ENCODE measurements at places on chromosomes 12 and 14. TPM values are rescaled to one million over a fixed set of nuclear protein-coding genes. Genes with fewer than 3 reads are reported as not detected.

Gene KRT3
- total RNA-seq, result not detected

Gene LRRC9
- total RNA-seq, result not detected

Gene KRT79
- not detected for total RNA-seq

Gene CLEC6A
- total RNA-seq, result not detected

Gene TAS2R42
- total RNA-seq, result not detected

Gene ATXN3
- total RNA-seq, result 60.6 TPM

Gene SCAF11
- 35.7 TPM for total RNA-seq

Gene EPYC
- total RNA-seq, result not detected

Gene OR11H6
- not detected for total RNA-seq

Gene SOCS2
- 4.7 TPM for total RNA-seq

Gene ASIC1
- total RNA-seq, result 0.76 TPM

Gene SERPINA1
- not detected for total RNA-seq

Gene GPR84
- not detected for total RNA-seq

Gene ACSM4
- total RNA-seq, result not detected

Gene STXBP6
- not detected for total RNA-seq

Gene ANAPC5
- total RNA-seq, result 174 TPM

Gene FAM222A
- total RNA-seq, result 0.32 TPM

Gene PLCZ1
- total RNA-seq, result under 0.01 TPM

Gene RBM23
- total RNA-seq, result 188 TPM

Gene PARPBP
- 23.4 TPM for total RNA-seq

Gene NRXN3
- under 0.01 TPM for total RNA-seq

Gene KRT6C
- not detected for total RNA-seq

Gene RHOJ
- 40.3 TPM for total RNA-seq

Gene C12orf50
- total RNA-seq, result not detected

Gene CIDEB
- total RNA-seq, result 3.2 TPM

Gene PPM1H
- total RNA-seq, result 1.3 TPM

Gene TMTC2
- total RNA-seq, result 4.2 TPM

Gene CCDC177
- not detected for total RNA-seq

Gene TAS2R9
- total RNA-seq, result not detected

Gene INHBC
- not detected for total RNA-seq
